GM12878 (cell line): ENCODE measurements at places on chromosomes 2 and 18.

DNA sequence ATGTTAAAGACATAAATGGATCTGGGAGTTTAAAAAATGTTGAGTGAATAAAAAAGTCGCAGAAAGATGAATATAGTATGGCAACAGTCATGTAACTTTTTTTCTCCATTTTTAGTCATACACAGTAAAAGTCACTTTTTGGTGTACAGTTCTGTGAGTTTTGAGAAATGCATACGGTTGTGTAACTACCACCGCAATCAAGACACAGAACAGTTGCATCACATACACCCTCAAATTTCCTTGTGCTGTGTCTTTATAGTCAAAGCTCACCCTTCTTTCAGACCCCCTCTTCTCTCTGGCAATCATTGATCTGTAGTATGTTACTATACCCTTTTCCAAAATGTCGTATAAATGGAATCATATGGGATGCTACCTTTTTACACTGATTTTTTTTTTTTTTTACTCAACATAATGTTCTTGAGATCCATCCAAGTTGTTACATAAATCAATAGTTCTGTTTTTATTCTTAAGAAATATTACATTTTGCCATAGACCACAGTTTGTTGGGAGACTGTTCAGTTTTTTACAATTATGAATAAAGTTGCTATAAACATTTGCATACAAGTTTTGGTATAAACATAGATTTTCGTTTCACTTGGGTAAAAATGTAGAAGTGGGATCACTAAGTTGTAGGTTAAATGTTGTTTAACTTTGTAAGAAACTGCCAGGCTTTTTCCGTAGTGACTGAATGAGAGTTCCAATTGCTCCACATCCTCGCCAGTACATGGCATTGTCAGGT is 35.4 kb upstream of the AGFG1 start:
- no peak for DNase-seq
- no peak overlapping the region for H3K27ac ChIP-seq
- no peaks in the 10 kb centered on the region for H3K4me1 ChIP-seq
- no peak overlapping the region for H3K4me3 ChIP-seq
- H3K36me3 ChIP-seq, result no peaks in the 10 kb centered on the region

DNA sequence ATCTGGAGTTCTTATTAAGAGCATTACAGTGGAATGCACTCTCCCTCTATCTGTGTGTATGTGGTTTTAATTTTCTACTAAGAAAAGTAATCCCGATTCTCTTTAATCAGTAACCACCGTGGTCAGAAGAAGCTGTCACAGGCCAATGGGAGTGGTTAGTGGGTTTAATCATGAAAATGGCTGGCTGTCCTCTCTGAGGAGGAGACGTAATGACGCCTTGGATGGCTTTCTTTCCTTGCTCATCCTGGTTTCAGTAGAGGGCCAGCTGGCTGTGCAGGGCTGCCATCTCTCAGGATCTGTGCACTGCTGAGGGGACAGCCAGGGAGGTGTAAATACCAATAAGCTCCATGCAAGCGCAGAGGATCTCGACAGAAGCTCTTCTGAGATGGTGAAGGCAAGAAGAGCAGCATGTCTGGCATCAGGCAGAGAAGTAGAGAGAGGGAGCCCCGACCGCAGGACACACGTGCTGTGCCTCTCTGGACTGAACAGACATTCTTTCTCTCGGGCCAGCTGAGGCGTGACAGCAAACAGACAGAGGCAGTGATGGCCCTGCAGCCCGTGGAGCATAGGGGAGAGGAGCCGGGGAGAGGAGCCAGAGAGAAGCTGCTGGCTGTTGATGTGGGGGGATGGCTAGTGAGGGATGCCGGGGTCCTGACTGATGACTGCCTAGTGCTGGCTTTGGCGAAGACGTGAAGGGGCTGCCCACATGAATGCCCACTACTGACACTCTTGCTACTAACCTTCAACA is 65.1 kb upstream of the DAPL1 start:
- H3K36me3 ChIP-seq, result no peaks in the 10 kb centered on the region
- H3K4me3 ChIP-seq, result no peak overlapping the region
- no peaks in the 10 kb centered on the region for H3K4me1 ChIP-seq
- H3K27ac ChIP-seq, result no peak overlapping the region

DNA sequence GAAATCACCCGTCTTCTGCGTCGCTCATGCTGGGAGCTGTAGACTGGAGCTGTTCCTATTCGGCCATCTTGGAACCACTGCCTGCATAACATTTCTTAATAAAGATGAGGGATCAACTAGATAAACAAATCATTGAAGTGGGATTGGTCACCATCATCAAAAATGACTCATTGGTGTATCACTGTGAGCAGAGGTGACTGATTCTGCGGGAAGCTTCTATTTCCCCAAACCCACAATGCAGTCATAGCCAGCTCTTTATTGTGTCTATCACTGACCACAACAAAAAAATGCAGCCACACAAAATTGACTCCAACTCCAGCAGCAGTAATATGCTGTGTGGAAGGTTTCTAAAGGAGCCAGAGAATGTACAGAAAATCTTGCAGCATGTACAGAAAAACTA is 630.7 kb upstream of the HS6ST1 start:
- no peaks in the 10 kb centered on the region for H3K4me1 ChIP-seq
- H3K27ac ChIP-seq, result no peak overlapping the region
- H3K27me3 ChIP-seq, result no peaks in the 10 kb centered on the region
- H3K4me3 ChIP-seq, result no peak overlapping the region
- no peak for DNase-seq
- no peaks in the 10 kb centered on the region for H3K36me3 ChIP-seq

- no peaks in the 10 kb centered on the region for H3K27me3 ChIP-seq
- no peak overlapping the region for H3K27ac ChIP-seq
- H3K4me1 ChIP-seq, result no peaks in the 10 kb centered on the region
- H3K36me3 ChIP-seq, result no peaks in the 10 kb centered on the region
- no peak overlapping the region for H3K4me3 ChIP-seq
- no peak for DNase-seq
These were observed 102.4 kb downstream of the LDLRAD4 start for GRCh38 chr18:13320891-13321425.

DNA sequence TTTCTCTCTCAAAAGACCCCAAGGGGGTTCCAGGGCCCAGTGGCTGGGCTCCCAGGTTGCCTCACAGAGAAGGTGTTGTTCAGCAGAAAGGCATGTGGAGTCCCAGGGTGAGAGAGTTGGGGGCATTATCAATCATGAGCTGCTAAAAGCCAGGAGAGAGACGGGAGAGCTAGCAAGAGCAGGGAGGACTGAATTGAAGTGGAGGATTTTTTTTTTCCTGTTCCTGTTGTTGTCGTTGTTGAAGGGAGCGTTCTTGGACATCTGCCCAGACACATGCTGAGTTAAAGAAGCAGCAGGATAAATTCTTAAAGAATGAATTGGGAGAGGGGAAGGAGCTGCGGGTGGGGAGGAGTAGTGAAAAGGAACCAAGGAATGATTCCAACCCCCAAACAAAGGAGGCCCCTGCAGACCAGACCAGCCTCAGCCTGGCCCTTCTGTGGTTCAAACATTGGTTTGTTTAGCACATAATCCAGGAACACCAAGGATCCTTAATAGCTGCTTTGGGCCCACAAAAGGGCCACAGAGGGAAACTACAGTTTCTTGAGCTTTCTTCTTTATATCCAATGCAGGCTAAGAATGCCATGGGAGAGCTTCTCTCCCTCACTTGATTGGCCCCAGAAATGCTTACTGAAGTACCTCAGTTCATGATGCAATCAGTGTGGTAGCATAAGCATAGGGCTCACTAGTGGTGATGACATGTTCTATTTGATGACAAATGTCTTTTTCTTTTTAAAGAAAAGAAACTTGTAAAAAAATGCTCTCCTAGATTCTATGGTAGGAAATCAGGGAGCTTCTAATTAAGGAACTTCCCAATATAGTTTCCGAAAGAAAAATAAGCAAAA is 146.0 kb downstream of the SETBP1 start:
- no peaks in the 10 kb centered on the region for H3K4me1 ChIP-seq
- H3K4me3 ChIP-seq, result no peak overlapping the region
- H3K36me3 ChIP-seq, result no peaks in the 10 kb centered on the region
- no peaks in the 10 kb centered on the region for H3K27me3 ChIP-seq

GRCh38 chr2:161315380-161315779 is 7.2 kb downstream of the PSMD14 start:
- H3K27ac ChIP-seq, result no peak overlapping the region
- H3K4me3 ChIP-seq, result no peak overlapping the region; the same call in 1 of the 2 replicates
- no peaks in the 10 kb centered on the region; the same call in 1 of the 2 replicates for H3K4me1 ChIP-seq
- H3K27me3 ChIP-seq, result no peaks in the 10 kb centered on the region
